ENCODE measurements at places on chromosomes 13 and 19.

DNA sequence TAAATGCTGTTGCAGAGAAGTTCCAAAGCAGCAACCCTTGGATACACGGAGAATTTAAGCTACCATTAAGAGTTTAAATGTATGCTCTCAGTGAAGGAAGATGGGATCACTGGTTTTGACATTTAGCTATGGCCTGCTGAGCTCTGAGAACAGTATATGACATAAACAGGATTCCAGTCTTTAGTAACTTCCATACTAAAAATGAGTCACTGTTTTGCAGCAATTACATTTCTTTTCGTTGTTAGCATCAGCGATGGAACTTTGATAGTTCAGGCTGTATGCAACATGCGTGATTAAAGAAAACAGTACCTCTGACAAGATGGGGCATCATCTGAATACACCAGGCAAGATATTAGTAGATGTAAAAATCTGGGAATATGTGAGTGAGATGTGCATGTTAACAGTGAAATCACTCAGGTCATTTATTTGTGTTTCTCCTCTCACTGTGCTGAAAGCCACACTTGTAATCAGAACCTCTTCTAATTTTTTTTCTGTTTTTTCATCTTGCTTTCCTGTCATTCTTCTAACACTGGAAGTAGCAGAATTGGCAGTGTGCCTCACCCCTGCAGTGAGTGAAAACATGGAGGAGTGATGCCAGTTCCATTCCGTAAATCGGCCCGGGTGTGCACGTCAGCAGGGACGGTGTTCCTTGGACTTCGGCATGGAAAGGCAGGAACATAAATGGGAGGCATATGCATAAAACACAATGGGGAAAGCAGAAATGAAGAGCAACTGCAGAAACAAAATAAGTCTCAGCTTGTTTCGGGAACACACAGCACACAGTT is 361.5 kb downstream of the OXGR1 start:
- no peak for DNase-seq

- DNase-seq: no peak
Measured at GRCh38 chr13:31945202-31945961, 86.2 kb upstream of the FRY start.

- DNase-seq: peak; percentile 71
Measured at GRCh38 chr19:861756-862580, 2.5 kb downstream of the CFD start.

DNA sequence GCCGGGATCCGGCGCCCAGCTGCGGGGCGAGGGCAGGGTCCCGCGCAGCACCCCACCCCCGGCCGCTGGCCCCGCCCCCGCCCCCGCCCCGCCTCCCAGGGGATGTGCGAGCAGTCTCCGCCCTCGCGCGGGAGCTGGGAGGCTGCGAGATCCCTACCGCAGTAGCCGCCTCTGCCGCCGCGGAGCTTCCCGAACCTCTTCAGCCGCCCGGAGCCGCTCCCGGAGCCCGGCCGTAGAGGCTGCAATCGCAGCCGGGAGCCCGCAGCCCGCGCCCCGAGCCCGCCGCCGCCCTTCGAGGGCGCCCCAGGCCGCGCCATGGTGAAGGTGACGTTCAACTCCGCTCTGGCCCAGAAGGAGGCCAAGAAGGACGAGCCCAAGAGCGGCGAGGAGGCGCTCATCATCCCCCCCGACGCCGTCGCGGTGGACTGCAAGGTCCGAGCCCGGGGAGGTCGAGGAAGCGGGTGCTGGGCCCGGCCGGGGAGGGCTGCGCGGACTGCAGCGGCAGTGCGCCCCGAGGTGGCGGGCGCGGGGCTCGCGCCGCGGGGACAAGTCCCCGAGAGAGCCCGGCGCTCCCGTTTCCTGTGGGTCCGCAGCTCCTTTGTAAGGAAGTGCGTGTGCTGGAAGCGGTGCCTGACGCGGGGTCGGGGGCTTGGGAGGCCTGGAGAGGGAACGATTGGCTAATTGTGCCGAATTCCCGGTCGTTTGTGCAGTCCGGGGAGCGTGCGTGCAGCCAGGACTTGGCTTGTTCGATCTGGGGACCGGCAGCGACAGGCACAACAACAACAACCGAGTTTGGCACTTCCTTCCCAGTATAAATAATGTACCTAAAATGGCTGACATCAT is at the start of gene ITM2B:
Gene ITM2B, plus strand, starts transcription at position 161 of the 843 bp plus-strand sequence. Its CDS starts 155 bp downstream, at position 316.
- peak; percentile 73 for DNase-seq

DNA sequence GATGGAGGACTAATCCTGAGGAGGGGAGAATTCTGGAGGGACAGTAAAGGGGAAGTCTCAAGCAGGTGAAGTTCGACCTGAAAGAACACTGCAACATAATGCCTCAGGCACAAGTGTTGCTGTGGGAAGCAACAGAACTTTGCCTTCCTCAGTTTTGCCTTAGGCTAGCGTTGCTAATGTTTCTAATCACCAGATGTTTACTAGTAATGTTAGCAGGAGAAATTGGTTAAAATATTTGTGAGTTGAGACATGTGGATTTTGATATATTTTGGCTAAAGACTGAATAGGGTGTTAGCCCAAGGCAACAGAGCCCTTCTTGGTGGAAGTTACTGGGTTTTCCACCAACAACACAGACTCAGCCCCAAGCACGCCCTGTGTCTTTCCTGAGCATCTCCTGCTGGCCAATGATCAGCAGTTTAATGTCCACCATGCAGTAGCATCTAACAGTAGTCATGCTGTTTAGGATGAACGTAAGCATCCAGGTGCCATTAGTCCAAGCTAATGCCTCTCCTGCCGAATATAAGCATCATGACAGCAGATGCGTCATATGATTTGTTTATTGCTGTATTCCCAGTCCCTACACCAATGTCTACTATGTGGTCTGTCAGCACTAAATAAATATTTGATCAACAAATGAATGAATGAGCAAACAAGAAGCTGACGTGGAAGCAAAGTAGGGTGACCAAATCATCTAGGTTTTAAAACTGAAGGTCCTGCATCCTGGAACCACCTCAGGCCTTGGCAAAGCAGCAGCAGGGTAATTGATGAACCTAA is 511.9 kb upstream of the HTR2A start:
- DNase-seq: no peak

DNA sequence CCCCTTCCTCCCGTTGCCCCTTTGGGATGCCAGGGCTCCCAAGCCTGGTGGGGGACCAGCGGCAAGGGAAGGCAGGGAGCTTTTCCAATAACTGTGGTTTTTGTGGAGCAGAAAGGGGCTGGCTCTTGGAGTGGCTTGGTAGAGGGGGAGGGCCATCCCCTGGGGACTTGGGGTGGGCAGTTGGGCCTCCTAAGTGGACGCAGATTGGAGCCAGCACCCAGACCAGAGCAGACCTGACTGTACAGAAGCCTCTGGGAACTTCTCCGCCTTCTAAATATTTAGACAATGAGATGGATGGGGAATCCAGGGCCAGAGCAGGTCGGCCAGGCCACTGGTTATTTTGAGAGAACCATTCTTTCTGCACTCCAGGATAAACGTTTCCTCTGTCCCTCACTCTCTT is 4.2 kb downstream of the PTGIR start:
- DNase-seq: no peak

DNA sequence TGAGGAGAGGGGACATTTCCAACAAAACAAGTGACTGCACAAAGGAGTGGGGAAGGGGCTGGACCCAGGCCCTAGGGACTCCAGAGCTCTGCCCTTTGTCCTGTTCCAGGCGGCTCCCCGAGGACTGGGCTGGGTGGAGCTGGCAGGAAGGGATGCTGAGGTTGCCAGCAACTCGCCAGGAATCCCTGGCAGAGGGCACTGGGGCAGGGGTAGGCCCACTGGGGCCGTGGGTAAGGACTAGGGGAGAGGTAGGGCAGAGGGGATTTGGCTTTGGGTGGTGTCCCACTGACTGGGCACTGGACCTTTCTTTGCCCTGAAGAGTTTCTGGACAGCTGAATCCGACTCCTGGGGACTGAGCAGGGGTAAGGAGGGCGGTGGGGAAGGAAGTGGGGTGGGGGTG is 7.9 kb downstream of the LIPE start:
- DNase-seq: no peak

DNA sequence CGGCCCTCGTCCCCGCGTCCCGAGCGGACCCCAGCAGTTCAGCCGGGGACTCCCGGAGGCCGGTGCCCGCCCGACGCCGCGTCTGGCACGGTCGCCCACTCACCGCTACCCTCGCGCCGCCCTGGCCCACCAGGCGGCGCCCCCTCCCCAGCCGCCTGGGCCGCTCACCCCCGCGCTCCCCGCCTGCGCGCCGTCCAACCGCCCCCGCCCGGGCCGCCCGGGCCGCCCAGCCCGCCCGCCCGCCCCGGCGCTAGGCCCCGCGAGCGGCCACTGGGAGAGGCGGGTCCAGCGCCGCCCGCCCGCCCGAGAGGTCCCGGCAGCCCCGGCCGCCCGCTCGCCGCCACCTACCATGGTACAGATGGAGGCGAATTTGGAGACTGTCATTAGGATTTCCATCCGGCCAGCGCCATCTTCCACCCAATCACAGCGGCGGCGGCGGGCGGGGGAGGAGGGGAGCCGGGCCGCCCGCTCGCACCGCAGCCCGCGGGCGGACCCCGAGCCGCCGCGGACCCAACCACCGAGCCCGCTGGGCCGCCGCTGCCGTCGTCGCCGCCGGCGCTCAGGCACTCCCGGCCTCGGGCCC is at the start of gene USP12:
Gene USP12, minus strand, starts transcription at position 568 of the 583 bp plus-strand sequence. Its CDS starts 172 bp downstream, at position 396.
- DNase-seq: peak; percentile 24

DNA sequence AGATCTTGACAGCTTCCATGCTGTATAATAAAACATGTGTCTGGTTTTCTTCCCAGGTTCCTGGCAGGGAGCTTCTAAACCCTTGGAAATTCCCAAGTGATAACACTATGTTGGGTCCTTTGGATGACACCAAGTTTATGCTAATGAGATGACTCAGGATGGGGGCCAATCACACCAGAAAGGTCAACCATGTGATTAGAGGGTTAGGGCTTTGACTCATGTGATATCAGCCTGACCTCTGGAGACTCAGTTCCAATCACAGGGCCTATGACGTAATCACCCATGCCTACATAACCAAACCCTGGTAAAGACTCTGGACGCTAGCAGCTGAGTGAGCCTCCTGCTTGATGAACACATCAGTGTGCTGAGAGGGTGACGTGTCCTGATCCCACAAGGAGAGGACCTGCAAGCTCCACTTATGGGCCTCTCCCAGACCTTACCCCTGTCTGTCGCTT is 203.6 kb downstream of the DCLK1 start:
- DNase-seq: peak; percentile 54

GRCh38 chr13:113550453-113550852 is 34.1 kb upstream of the TFDP1 start:
- DNase-seq: no peak

DNA sequence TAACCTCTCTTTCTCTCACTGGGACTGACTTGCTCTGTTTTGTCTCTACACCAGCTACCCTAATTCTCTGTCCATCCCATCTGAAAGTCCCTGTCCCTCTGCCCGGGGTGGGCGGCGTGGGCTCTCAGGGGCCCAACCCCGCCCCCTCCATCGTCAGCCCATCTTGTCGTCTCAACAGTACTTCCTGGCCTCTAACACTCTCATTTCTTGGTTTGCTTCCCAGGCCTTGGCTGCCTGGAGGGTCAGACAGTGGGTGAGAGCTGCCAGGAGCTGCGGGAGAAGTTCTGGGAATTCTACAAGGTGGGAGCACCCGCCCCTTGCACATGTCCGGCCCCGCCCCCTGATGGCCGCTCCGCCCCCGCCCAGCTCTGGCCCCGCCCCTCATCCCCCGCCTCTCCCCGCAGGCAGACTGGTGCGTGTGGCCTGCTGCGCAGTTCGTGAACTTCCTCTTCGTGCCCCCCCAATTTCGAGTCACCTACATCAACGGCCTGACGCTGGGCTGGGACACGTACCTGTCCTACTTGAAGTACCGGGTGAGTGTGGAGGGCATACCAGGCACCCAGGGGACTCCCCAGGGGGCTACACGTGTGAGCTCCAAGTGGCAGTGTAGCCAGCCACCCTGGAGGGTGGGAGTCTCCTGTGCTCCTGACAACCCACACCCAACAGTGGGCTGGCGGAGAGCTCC is 1.7 kb downstream of the MPV17L2 start:
- no peak for DNase-seq

DNA sequence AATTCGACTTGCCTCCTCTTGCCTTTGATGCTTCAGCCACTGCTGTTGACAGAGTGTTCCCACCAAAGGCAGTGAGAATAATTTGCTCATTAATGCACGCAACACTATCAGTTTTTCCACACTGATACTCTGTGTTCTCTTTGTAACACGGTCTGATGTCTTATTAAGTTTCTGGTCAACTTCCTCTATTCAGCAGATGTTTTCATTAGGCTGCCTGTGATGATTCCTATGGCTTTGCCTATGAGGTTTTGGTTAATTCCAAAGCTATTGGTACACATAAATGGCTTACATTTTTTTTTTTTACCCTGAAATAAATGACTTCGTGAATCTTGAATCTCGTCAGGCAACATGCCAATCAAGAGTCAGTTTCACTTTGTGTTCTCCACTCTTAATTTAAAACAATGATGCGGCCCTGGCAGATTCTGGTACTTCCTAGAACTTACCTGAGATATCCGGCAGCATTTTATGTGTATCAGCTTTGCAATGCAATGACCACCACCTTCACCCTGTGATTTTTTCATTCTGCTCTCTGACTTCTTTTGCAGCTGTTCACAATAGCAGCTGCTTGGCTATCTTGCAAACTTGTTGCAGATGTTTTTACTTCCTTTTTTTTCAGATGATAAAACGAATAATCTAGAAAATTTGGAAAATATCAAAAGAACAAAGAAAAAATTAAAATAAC is 27.5 kb upstream of the KL start:
- no peak for DNase-seq

DNA sequence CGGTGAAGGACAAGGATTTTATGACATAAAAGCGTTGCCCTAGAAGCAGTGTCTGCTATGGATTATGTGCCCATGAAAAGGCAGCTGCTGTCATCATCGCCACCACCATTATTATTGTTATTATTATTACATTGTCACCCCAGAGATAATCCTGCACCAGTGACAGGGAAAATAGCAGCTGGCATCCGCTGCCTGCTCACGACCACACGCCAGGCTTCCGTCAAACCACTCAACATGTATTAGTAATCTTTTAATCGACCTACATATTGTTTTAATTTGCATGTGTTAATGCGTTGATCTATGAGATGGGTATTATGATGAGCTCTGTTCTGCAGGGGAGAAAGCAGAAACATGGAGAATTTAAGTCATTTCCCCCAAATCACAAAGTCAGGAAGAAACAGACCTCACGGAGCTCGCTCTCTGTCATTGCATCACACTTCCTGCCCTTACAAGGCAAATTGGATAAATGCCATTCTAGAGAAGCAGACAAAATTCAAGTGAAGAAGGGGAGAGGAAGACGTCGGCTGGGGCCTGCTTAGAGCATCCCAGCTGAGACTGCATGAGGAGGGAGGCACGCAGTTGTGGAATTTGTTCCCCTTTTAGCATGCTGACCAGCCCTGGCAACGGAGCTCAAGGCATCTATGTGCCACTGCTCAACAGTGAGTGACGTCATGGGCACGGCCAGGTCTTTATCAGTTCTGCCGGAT is at the start of gene FFAR3:
Gene FFAR3, plus strand, starts transcription at position 594 of the 707 bp plus-strand sequence. CDS start 431 bp downstream, outside the sequence.
- no peak for DNase-seq
